Activated naive CD4-positive, alpha-beta T cell treated with Interleukin-2 at 50 U/mL for 16 hours (primary cell): ENCODE measurements at places on chromosomes 7 and 10.

- no peak for DNase-seq
Observed at GRCh38 chr10:68053553-68053952, 21.5 kb downstream of the HERC4 start.

GRCh38 chr10:55019439-55019838 is 218.4 kb upstream of the PCDH15 start:
- DNase-seq: no peak

DNA sequence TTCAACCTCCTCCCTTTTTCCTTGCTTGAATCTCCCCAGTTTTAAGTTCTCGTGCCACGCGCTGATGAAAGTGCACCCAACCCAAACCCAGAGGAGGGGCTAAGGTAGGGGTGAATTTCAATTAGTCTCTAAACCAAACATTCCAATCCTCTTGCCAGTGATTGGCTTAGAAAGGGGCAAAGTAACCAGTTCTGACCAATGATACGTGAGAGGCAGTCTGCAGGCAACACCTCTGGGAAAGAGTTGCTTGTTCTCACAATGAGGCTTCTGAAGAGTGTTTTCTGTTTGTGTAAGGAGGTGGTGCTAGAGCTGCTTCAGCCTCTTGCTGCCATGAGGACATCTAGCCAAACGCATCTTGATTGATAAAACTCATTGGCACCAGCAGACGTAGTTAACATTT is 21.8 kb downstream of the SLC35G1 start:
- DNase-seq: no peak

DNA sequence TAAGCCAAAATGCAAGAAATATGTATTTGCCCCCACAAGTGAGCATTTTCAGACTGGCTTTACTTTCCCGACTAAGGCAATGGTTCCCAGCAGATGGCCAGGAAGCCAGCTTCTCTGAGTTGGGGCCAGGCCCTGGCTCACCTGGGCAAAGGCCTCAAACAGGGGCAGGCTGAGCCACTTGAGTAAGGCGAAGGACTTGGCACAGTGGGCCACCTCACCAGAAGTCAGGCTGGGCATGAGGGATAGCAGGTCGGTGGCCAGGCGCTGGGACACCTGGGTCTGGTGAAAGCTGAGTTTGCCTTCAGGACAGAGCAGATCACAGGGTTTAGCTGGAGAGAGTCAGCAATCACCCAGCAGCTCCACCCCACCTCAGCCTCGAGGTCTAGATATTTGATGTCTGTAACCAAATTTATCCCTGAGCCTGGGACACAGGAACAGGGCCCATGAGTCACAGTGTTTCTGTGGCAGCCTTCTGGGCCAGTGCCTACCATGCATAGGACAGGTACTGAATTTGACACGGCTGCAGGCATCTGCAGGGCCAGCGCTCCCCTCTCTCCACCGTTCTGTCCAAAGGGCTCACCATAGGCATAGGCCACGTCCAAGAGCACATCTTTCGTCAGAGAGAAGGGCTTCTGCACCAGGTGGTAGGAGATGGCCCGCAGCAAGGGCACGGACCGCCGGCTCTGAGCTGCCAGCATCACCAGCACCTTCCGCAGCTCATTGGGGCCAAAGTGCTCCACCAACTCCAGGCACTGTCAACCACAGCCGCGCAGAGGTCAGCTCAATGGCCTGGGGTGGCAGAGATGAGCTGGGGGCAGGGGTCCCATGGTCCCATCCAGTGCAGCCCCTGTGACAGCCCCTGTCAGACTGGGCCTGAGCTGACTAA is 7.3 kb downstream of the TBRG4 start:
- no peak for DNase-seq

GRCh38 chr7:1942941-1943289 is 272.8 kb downstream of the ELFN1 start:
- no peak for DNase-seq

- DNase-seq: no peak
Observed at GRCh38 chr7:4602905-4603842, 78.9 kb upstream of the FOXK1 start.

GRCh38 chr10:28891058-28891713 is 213.9 kb downstream of the BAMBI start:
- no peak for DNase-seq

DNA sequence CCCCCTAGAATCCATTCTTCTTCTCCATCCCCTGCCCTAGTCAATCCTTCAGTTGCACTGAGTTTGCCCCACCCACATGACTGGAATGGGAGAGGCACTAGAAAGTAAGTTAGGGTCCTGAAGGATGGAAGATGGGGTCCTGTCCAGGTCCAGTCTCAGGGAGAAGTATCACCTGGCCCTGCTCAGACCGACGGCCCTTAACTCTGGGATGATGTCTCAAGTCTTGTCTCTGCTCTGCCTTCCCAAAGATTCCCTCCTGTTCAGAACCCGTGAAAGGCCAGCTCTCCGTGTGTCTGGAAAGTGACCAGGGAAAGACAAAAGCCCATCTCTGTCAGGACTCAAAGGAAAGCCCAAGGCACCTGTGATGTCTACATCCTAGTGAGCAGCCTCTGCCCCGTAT is 88.8 kb downstream of the OAT start:
- no peak for DNase-seq

- DNase-seq: no peak
Observed at GRCh38 chr7:130650611-130651120, 17.9 kb downstream of the COPG2 start.

- DNase-seq: no peak
Observed at GRCh38 chr10:54962134-54962900, 161.3 kb upstream of the PCDH15 start.

- DNase-seq: no peak
Observed at GRCh38 chr7:127527561-127527960, 57.8 kb downstream of the GCC1 start.

- DNase-seq: no peak
Observed at GRCh38 chr10:131668903-131669302, 231.9 kb upstream of the PPP2R2D start.
